Activated CD8-positive, alpha-beta T cell treated with anti-CD3 and anti-CD28 coated beads, Interleukin-2, amount 10 ng/mL, durations not matched to agents 7 days and 5 days (primary cell): ENCODE measurements at places on chromosomes 3 and 15. TPM values are rescaled to one million over a fixed set of nuclear protein-coding genes. Genes with fewer than 3 reads are reported as not detected.

DNA sequence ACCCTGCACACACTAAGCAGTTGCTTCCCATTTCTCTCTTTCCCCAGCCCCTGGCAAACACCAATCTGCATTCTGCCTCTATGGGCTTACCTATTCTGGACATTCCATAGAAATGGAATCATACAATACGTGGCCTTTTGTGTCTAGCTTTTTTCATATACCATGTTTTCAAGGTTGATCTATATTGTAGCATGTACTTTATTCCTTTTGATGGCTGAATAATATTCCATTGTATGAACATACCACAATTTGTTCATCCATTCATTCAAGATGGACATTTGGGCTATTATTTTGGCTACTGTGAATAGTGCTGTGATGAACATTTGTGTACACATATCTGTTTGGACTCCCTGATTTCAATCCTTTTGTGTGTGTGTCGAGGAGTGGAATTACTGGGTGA lies 18.1 kb upstream of the ADAMTS9 start:
- no peak for DNase-seq

STARD5 gene
- total RNA-seq = 4.9 TPM

DNA sequence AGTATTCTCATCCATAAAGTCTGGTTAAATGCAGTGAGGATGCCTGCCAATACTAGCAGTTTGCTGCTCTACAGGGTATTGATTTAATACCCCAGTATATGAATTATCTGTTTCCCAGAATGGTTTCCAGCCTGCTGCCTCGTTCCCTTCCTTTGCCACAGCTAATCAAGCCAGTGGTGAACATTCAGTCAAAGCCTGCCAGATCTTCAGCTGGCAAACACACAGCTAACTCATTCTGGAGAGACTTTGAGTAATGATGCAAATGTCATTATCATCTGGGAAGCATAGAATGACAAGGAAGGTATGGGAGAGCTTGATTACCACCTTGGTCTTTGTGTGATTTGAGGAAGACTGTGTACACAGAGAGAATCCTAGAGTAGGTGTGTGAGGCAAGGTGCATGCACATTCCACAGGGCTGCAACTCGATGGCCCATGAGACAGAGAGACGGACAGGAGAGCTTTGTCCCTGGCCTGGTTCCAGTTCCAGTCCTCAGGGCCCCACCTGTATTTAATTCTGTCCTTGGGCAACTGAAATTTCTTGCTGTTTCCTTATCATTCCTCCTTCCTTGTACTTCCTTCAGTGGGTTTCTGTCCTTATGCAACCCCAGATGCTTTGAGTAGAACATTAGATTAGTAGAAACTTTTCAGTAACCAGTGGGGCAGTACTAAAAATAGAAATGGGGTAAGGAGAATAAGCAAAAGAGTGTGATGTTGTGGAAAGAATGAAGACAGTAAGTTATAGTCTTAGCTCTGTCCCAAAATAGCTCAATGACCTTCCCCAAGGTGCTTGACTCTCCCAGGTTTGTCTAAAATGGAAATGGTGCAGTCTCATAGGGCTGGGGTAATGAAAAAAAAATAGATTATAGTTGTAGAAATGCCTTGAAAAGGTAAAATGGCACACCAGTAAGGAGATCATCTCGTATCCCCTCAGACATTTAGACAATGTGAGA lies 72.5 kb downstream of the MITF start:
- DNase-seq = no peak

DNA sequence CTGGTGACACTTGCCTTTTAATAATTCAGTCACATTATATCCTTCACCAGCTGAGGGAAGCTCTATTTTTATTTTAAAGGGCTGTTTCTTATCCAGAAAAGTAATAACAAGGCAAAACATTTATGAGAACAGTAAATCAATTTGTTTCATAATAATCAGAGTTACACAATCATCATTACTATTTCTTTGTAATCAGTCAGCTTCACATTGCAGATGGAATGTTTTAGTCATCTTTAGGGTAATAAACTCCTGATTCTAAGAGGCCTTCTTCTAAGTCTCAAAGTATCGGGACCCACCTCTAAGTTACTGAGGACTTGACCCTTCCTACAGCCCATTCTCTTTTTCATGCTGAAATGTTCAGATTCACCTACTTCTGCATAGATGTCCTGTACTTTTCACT lies 298.3 kb upstream of the TGFBR2 start:
- DNase-seq = no peak

CMTM8 gene
- 2.1 TPM for total RNA-seq

- DNase-seq = no peak
These were observed 100.4 kb downstream of the CORO2B start for GRCh38 chr15:68679161-68679560.

GRCh38 chr3:102235679-102236078 lies 199.1 kb upstream of the ZPLD1 start:
- no peak for DNase-seq

DNA sequence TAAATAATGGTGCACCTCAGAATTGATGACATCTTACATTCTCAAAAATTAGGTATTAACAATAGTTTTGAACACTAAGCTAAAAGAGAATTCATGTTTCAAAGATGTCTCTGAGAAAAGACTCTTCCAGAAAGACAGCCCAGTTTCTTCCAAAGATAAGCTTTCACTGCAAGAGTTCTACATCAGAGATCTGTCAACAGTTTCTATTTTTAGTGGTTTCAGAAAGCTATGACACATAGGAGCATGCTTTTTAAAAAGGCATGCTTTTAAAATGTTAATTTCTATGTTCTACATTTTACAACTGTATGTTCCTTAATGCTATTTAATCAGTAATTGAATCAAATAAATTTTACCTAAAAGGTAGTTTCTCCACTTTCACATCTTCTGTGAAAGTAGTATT lies 88.2 kb downstream of the PLOD2 start:
- no peak for DNase-seq

DNA sequence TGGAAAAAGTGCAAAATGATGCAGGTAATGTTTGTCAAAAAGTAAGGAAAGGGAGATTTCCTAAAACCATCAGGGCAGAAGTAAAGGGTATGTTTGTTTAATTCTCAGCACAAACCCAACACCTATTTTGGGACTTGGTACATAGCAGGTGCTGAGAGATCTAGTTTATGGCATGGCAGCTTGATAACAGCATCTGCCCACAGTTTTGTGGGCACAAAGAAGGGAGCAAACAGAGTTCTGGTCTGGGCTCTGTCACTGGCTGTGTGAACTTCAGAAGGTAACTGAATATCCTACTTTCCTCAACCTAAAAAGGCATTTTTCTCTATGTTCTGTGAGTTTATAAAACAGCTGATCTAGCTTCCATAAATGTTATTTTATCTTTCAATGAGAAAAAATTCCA lies 141.6 kb downstream of the PLCH1 start:
- DNase-seq = no peak

MYRIP gene
- total RNA-seq = not detected

DNA sequence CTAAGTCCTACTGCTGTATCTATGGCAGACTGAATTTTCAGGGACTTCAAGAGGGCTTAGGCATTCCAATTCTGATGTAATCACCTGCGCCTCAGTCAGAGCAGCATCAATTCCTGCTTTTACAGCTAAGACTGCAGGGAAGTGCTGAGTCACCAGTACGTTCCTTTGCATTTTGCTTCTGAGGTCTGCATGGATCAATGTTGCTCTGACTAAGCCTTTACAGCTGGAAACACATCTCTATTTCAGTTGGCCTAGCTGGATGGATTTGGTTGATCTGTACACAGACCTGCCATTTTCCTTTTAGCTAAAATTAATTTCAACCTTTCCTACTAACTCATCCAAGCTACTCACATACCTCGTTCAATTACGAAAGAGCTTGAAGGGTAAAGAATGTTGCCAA lies 51.3 kb downstream of the ETV5 start:
- DNase-seq = no peak

PLAAT1 gene
- total RNA-seq = not detected

GRCh38 chr3:29194139-29194538 lies 86.7 kb upstream of the RBMS3 start:
- no peak for DNase-seq

- no peak for DNase-seq
These were observed 342.9 kb downstream of the THSD4 start for GRCh38 chr15:71458089-71458660.

ARPC4 gene
- 321 TPM for total RNA-seq

DPPA2 gene
- not detected for total RNA-seq

IMPG2 gene
- 0.29 TPM for total RNA-seq

GRCh38 chr3:127492426-127492825 lies 98.1 kb downstream of the TPRA1 start:
- DNase-seq = no peak

- DNase-seq = no peak
These were observed 154.4 kb downstream of the TUSC7 start for GRCh38 chr3:116863822-116864589.

- DNase-seq = no peak
These were observed at the start of gene ACTC1 for GRCh38 chr15:34795267-34796081. ACTC1 (minus strand) TSS chr15:34795549; CDS start chr15:34794808, 741 bp downstream.

- peak; percentile 37 for DNase-seq
These were observed 18.3 kb upstream of the MED12L start for GRCh38 chr3:151067158-151067557.

- no peak for DNase-seq
These were observed 72.3 kb downstream of the FGF12 start for GRCh38 chr3:192655040-192655439.

DNA sequence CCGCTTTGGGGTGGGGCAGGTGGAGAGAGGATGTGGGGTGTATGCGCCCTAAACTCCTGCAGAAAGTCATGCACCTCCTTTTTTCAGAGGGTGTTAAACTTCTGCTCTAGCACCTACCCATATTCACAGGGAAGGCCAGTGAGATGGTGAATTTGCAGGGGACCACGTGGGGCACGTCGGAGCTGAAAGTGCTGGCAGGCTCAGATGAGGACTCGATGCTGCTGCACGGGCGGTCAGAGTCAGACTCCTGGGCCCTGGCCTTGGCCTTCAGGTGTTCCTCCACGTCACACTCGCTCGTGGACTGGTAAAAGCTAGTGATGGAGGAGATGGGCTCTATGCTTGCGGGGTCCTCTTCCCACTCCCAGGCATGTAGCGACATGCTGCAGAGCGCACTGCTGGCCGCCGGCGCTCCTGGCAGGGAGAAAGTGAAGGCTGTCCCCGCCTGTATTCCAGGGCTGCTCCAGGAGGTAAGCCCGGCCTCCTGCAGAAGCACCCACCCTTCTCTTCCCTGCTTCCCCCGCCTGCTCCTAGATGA lies 883 bp downstream of the CFAP92 start:
- DNase-seq = no peak

SLC27A2 gene
- total RNA-seq = 12.5 TPM

- no peak for DNase-seq
These were observed 4.0 kb upstream of the ADPGK start for GRCh38 chr15:72787526-72787925.

- peak; percentile 24 for DNase-seq
These were observed 1.3 kb downstream of the SCAANT1 start for GRCh38 chr3:63910891-63911290.

DNA sequence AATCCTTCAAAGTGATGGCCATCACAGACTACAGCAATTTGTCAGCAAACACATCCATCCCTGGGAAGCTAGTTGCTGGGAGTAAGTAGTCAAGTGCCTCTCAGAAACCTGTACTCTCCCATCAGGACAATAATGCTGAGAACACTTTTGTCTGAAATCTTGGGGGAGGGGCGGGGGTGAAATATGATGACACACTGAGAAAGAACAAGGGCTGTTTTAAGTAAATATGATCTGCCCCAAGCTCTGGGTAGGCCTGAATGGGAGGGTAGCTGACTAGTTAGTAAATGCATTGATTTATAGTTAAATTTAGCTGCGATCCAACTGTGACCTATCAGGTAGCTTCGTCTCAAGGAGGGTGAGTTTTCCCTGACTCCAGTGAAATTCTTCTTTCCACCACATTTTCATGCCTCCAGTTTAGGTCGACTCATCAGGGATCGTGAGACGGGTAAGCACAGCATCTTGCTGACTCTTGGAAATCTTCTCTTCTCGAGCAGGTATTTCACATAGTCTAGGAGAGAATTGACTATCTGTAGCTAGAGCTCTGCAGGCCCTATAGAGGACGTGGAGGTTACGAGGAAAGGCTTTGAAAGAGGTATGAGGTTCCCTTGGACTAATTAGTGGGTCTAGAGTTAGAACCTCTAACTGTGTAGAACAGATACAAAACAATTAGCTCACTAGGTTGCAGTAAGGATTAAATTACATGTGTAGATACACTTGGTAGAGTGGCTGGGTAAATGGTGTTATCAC lies 213.4 kb upstream of the SLC2A2 start:
- DNase-seq = no peak

CASR gene
- not detected for total RNA-seq

DNA sequence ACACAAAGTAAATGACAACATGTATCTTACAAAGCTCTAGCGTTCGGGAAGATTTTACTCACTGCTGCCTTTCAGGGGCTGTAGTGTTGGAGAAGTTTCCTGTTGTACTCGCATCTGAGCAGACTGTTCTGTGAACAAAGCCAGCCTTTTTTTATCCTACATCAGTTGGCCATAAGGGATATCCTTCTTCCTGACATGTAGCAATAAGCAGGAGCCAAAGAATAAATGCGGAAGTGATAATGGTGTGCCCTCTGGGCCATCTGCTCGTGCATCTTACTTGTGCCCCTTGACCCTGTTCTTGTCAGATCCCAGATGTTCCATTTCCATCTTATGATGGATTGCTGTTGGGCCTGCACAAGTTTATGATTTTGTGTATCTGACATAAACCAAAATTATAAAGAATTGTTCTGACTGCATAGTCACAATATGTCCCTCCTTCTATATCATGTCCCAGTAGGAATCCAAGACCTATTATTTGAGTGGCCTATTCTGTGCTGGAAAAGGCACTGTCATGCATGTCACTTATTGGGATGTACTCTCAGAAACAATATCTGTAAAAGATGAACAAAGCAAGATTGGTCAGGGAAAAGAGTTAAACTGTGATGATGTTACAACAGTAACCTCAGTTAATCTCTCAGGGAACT lies 631.3 kb downstream of the NSUN3 start:
- DNase-seq = no peak

DNA sequence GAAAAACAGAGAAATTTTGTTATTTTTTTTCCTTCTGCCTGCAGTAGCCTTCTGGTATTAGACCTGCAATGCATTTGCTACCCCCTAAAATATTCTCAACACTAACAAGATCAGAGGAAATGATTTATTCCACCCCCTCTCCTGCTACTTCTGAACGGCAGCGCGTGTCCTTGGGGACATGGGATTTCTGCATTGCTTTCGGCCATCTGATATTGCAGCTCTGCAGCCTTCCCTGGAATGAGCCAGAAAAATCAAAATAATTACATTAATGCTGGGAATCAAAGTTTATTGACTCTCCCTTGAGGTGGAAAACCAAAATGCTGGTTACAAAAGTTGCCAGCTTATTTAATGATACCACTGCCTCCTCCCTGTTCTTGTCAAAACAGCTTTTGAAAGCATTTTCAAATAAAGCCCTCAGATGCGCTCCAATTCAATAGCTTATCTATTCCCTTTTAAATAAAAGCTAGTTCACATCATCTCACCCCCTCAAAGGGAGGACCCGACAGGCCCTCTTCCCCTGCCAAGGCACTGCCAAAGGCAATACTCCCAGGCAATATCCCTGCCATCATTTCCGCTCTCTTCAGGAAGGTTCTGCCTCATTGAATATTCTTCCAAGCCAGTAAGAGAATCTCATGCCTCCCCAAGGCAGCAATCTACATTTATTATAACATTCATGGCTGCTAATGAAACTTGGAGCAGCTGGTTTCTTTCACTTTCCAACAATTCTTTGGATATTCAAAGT lies 96.6 kb downstream of the FHIT start:
- no peak for DNase-seq
